ENCODE measurements at places on chromosomes 5 and 9.

DNA sequence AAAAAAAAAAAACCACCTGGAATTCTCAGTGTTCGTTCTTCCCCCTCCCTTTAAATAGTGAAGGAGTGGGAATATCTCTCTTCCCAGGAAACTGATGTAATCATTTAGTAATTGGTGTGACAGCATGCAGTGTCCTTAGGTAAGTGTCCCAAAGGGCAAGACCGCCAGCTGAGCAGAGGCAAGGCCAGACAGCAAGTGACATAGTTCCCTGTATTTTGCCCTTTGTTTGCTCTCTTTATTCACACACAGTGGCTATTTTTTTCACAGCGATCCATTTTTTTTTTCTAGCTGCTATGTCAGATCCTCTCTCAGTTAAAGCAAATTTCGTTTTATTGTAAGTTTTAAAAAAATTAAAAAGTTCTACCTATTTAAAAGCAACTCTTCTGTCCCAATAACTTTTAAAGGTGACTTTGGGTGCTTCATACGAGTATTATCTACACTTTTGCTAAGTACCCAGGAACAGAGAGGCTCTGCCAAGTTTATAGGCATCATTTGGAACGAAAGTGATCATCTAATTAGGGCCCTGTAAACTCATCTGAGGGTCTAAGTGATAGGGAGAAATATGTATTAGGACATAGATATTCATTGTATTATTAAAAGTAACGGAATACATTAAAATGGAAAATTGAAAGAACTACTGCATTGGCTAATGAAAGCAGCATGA is 98.2 kb upstream of the ALDH1A1 start:
- DNase-seq = peak; percentile 22

- no peak for DNase-seq
These were observed 196.9 kb downstream of the VPS13A start for GRCh38 chr9:77374266-77374665.

DNA sequence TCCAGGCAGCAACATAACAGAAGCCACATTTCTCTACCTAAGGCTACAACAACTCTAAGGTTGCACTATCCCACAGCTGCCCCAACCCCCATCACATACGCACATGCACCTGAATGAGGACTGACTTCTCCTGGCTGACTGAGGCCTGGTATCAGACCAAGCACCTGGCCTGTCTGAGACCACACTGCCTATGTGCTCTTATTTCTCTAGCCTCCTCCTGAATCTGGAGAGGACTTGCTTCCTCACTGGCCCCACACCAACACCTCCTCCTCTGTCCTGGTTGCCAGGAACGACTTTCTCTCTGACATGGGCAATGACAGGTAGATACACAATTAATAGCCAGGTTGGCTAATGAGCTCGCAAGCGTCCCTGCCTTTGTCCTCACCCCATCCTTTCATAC is 14.9 kb upstream of the VDAC1 start:
- DNase-seq = no peak

- DNase-seq = no peak
These were observed 38.0 kb upstream of the LRRC14B start for GRCh38 chr5:153256-153655.

- no peak for DNase-seq
These were observed 88.4 kb upstream of the FST start for GRCh38 chr5:53392073-53392472.

DNA sequence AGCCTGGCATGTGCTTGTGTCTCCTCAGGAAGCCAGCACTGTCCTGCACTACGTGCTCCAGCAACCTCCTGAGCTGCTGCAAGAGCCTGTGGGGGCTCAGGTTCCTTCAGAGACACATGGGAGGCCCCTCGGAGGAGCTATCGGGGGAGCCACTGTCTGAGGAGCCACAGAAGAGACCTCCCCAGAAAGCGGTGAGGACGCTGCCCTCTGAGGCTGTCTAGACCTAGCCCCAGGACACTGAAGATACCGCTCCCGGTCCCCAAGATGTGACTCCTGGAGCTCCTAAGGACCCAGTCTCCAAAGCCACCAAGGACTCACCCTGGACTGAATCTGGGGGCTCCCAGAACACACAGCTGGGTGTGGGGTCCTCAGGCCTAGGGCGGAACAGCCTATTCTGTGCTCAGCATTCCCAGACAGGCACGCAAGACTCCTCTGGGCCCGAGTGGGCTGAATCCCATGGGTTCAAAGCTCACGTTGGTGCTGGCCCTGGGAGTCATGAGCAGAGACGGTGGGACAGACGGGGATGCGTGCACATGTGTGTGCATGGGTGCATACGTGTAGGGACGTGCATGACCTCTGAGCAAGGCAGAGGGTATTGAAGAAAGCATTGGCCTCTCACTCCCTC is 50.0 kb downstream of the HRH2 start:
- DNase-seq = no peak

GRCh38 chr9:94899464-94900221 is 173.1 kb downstream of the AOPEP start:
- no peak for DNase-seq

GRCh38 chr5:145495741-145496140 is 339.4 kb downstream of the PRELID2 start:
- DNase-seq = no peak

GRCh38 chr9:33455945-33456344 is 8.6 kb upstream of the AQP3 start:
- no peak for DNase-seq

GRCh38 chr5:134240421-134240962 is 14.6 kb upstream of the PPP2CA start:
- peak; percentile 38 for DNase-seq

GRCh38 chr5:58818465-58818864 is 235.6 kb downstream of the RAB3C start:
- DNase-seq = no peak

GRCh38 chr9:95139126-95139525 is 178.4 kb downstream of the FANCC start:
- no peak for DNase-seq

DNA sequence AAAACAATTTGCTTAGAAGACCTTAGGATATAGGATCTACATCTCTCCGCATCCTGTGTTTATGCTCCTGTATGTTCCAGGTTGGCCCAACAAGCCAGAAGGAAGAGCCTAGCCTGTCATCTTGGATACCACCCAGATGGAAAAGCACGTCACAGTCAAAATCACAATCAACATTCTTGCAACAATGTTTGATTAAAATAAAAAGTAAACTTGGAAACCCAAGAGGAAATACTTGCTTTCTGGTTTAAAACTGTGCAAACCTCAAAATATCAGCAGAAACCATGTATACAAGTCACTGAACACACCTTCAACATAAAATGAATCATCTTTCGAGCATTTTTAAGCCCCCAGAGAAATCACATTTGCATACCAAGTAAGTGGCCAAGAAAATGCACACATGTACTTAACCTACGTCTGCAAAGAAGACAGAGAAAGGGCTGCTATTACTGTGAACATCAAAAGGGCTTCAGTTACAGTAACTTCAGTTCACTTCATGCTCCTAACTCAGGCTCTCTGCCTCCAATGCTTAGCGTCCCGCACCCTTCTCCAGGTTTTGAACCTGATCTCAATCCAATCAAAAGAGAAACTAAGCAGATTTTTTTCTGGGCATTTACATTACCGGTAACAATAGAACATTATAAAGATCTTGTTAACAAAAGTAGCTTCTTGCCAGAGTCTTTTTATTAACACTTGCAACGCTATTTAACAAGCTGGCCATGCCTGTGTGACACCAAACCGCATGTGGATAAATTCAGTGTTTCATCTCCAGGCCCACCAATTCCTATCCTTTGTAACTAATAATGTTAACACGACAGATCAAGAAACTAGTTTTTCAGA is 1.3 kb downstream of the ENC1 start:
- no peak for DNase-seq

- DNase-seq = no peak
These were observed 7.9 kb downstream of the NACC2 start for GRCh38 chr9:136086951-136087740.

DNA sequence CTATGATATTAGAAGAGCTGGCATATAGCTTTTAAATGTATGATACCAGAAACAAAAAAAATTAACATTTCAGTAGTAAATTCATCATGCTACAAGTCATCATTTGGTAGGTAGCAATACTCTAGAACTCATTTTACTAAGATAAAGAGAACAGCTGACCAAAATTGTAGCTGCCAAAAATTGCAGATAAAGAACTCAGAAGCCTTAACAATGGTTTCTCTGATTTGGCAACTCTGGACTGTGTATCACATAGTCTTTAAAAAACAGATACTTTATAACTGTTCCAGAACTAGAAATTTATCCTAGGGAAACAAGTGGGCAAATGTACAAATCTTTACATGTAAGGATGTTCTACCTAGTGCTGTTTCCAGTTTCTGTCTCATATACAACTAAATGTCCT is 33.9 kb downstream of the ZFR start:
- DNase-seq = no peak

GRCh38 chr5:144731786-144732185 is 561.1 kb downstream of the KCTD16 start:
- no peak for DNase-seq

DNA sequence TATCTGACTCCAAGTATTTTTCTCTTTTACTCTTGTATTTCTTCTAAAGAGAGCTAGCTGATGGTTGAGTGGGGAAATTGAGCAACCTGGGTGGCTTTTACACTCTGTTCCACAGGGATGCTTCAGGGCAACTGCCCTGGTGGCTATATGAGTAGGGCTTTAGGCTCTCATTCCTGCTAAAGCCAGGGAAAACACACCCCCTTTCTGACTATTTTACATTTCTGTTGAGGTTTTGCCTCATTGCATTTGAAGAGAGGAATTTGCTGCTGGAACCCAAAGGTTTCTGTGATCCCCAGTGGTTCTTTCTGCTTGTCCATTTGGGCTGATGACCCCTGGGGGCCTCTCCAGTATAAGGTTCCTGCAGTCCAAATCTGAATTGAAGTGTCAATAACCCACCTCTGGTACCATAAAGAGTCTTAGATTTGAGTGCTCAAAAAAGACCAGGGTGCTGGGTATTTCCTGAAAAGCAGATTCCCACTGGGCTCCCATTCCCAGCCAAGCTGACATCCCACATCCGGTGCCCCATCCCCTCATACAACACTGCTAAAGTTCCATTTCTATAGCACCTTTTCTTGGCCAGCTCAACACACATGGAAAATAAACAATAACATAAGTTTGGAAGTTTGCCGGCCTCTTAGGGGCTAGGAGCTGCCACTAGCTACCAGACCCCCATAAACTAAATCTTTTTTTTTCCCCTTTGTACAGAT is 59.5 kb downstream of the PAPPA start:
- DNase-seq = no peak

- DNase-seq = no peak
These were observed 265.0 kb downstream of the KIF4B start for GRCh38 chr5:155278532-155278931.

GRCh38 chr5:174773371-174773770 is 49.0 kb downstream of the MSX2 start:
- no peak for DNase-seq

- DNase-seq = no peak
These were observed 332.0 kb downstream of the SPATA31D1 start for GRCh38 chr9:82320566-82320965.

- no peak for DNase-seq
These were observed 126.3 kb downstream of the UNC13B start for GRCh38 chr9:35287987-35288632.

DNA sequence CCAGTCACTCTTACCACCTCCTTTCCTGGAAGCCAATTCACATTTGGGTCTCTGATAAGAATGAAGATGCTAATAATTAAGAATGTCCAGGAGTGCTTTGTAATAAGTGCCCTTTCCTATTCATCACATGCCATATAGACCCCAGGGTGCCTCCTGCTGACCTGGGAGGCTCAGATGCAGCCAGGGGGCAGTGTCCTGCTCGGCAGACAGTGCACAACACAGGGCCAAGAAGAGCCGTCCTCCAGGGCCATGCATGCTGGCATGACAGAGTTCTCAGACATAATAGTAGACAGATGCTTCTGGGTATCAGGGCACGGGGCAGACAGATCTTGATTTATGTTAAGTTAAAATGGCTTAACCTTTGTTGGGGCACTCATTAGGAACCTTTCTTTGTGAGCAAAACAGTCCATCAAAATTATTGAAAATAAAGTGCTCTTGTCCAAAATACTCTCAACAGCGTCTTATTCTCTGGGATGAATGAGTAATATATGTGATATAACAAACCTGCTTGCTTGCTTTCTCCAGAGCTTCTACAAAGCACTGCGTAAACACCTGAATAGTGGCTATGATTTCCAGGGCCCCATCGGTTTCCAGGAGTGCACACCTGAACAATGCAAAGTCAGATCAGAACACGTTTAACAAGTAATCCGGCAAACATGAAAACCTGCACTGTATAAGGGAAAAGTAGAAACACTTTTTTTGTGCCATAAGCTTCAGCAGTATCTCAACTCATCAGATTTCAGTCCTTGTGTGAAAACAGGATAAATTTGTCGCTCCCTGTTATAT is 192.7 kb downstream of the FANCC start:
- DNase-seq = no peak

DNA sequence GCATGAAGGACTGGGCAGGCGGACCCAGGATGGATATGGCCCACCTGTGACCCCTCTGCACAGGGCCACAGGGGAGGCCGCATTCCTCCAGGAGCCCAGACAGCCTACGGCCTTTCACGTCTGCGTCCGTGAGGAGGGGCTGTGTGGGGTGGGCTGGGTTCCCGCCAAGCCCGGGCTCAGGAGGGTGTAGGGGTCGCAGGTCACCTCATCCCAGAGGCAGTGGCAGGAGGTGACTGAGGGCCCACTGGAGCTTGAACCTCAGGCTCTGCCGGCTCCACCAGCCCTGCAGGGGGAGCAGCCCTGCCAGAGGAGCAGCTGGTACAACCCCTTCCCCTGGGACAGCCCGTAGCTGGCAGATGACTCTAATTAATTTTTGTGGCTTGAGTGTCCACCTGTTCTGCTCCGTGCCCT is 40.7 kb upstream of the CACNA1B start:
- DNase-seq = no peak

GRCh38 chr5:38455796-38456330 is 100.6 kb downstream of the LIFR start:
- no peak for DNase-seq

- no peak for DNase-seq
These were observed 110.0 kb upstream of the TUT7 start for GRCh38 chr9:86464242-86464641.

- DNase-seq = no peak
These were observed 99.8 kb downstream of the EFNA5 start for GRCh38 chr5:107570805-107571531.

Measured in HEK293T (cell line).